ENCODE measurements at places on chromosomes 3 and 15.
A peak's percentile ranks its signal among the peaks of the same experiment; 100 is the strongest.

- H3K27me3 ChIP-seq, result peaks cover 70% of the 10 kb centered on the region
- peak overlapping the region; percentile 32 for H3K27ac ChIP-seq
- H3K4me3 ChIP-seq, result peak overlapping the region; percentile 88
- H3K4me1 ChIP-seq, result peaks cover 41% of the 10 kb centered on the region
- DNase-seq, result peak; percentile 22
Measured at GRCh38 chr3:194137008-194137505, 1.1 kb downstream of the HES1 start.

GRCh38 chr15:31332681-31333071, 6.0 kb downstream of the KLF13 start:
- peak overlapping the region; percentile 64 for H3K27ac ChIP-seq
- H3K4me3 ChIP-seq, result peak overlapping the region; percentile 99
- DNase-seq, result no peak

GRCh38 chr3:63309768-63310167, 31.7 kb downstream of the SYNPR start:
- no peaks in the 10 kb centered on the region for H3K4me1 ChIP-seq
- H3K36me3 ChIP-seq, result no peaks in the 10 kb centered on the region
- DNase-seq, result no peak
- no peak overlapping the region for H3K27ac ChIP-seq
- H3K27me3 ChIP-seq, result no peaks in the 10 kb centered on the region
- no peak overlapping the region for H3K4me3 ChIP-seq

- H3K27me3 ChIP-seq, result no peaks in the 10 kb centered on the region
- H3K4me1 ChIP-seq, result no peaks in the 10 kb centered on the region
- no peak for DNase-seq
- H3K27ac ChIP-seq, result no peak overlapping the region
Measured at GRCh38 chr3:8678751-8679150, 34.2 kb upstream of the SSUH2 start.

DNA sequence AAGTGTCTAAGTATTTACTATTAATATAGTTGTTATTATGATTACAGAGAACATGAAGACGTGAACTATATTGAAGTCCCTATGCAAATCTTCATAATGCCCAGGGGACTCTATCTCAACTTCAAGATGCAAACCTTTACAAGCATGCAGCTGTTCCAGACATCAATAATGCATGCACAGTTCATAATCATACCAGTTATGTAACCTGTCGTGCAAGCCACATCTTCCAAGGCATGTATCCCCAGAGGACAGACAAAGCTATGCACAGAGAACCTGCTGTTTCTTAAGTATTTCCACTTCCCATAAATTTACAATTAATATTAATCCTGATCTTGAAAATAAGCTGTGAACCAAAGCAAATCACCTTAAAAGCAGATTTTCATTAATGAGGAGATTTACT, 534.1 kb downstream of the TUSC7 start:
- H3K27me3 ChIP-seq, result no peaks in the 10 kb centered on the region
- no peaks in the 10 kb centered on the region for H3K36me3 ChIP-seq
- H3K4me3 ChIP-seq, result no peak overlapping the region
- H3K4me1 ChIP-seq, result no peaks in the 10 kb centered on the region

DNA sequence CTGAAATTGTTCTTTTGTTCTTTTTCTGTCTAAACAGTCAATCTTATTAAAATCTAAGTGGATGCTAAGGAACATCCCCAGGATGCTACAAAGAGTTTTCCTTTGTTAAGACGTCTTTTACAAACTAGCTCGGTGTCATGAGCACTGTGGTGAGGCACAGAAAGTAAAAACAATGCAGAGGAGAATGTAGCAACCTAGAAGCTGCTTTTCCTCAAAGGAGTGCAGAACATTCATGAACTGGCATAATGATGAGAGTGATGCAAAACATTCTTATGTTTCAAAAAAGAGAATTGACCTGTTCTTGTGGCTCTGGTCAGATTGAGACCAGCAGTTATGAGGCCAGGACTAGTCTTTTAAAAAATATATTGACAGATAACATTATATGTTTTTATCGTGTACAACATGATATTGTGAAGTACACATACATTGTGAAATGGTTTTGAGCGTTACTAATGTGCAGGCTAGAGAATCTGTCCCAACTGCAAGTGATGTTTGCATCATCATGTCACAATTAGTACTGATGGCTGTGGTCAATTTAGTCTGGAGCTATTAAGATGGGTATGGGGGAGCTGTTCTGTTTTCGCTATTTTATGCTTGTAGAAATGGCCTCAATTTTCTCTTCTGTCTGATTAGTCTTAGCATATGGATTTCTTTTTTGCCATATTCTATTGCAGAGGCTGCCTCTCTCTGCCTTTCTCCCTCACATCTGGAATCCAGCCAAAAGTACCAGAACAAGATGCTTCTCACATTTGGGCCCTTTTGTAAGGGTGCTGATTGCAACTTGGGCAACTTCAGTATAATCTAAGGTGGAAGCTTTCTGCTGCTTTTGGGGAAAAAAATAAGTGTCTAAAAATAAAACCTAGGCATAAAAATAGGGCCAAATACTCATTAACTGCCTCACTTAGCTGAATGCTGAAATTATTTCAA, 50.2 kb downstream of the HHLA2 start:
- H3K4me3 ChIP-seq, result no peak overlapping the region
- no peak for DNase-seq
- H3K27me3 ChIP-seq, result peaks cover 19% of the 10 kb centered on the region
- peaks cover 4% of the 10 kb centered on the region for H3K36me3 ChIP-seq

- H3K27ac ChIP-seq, result no peak overlapping the region
- no peak overlapping the region for H3K4me3 ChIP-seq
- DNase-seq, result no peak
- no peaks in the 10 kb centered on the region for H3K27me3 ChIP-seq
- H3K36me3 ChIP-seq, result no peaks in the 10 kb centered on the region
Measured at GRCh38 chr3:52068055-52068571, 11.7 kb upstream of the DUSP7 start.

- H3K4me1 ChIP-seq, result no peaks in the 10 kb centered on the region
- no peaks in the 10 kb centered on the region for H3K36me3 ChIP-seq
- H3K27me3 ChIP-seq, result no peaks in the 10 kb centered on the region
- H3K27ac ChIP-seq, result no peak overlapping the region
- H3K4me3 ChIP-seq, result no peak overlapping the region
Measured at GRCh38 chr3:94251566-94251965, 188.7 kb downstream of the NSUN3 start.

DNA sequence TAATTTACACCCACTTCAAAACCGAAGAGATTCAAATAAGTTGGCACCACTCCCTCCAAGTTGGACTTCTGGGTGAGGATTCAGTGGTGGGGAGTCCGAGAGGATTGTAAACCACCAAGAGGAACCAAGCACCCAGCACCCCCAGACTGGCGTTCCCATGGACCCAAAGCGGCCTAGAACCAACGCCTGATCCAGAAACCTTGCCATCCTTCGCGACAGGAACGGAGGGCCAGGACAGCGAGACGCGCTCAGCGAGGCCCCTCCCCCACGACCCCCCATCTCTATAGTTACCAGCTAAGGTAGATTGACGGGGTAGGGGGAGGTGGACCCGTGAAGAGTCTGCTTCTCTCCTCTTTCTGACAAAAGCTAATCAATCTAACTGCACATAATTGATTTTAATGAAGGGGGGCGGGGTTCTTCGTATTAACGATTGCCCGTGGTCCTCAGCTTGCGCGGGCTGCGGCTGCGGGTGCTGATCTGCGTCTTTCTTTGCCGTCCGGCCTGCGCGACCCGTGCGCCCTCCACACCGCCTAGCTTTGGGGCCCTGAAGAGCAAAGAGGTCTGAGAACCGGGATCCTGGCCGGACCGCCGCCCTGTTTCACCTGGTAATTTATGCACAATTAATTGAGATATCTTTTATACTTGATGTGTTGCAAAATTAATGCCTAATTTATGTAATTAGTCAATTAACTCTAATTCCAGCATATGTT, 10.9 kb upstream of the FOXB1 start:
- peaks cover 88% of the 10 kb centered on the region for H3K27me3 ChIP-seq
- no peak overlapping the region for H3K4me3 ChIP-seq
- no peaks in the 10 kb centered on the region for H3K36me3 ChIP-seq
- H3K27ac ChIP-seq, result no peak overlapping the region
- DNase-seq, result no peak

GRCh38 chr3:17182166-17182565, 297.4 kb downstream of the PLCL2 start:
- H3K27ac ChIP-seq, result no peak overlapping the region
- H3K27me3 ChIP-seq, result no peaks in the 10 kb centered on the region
- peaks cover 23% of the 10 kb centered on the region for H3K4me1 ChIP-seq
- DNase-seq, result no peak

DNA sequence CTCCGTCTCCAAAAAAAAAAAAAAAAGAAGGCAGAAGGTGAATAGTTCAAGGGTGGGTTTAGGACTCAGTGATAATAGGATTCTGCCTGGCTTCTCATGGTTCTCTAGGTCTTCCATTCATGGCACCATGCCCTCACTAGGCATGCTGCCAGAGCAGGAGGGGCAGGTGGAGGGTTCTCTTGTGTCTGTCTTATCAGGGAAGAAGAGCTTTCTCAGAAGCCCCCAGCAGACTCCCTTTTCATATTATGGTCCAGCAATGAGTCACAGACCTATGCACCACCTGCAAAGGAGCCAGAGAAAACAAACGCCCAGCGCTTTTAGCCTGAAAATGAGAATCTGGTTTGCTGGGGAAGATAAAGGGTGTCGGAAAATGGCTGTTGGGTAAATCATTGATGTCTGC, 3.0 kb downstream of the CCR2 start:
- DNase-seq, result no peak
- peaks cover 26% of the 10 kb centered on the region for H3K36me3 ChIP-seq
- H3K4me3 ChIP-seq, result peak overlapping the region; percentile 1
- peaks cover 53% of the 10 kb centered on the region for H3K4me1 ChIP-seq

GRCh38 chr3:139260041-139260486, 83.8 kb upstream of the MRPS22 start:
- H3K36me3 ChIP-seq, result no peaks in the 10 kb centered on the region
- peaks cover 14% of the 10 kb centered on the region for H3K27me3 ChIP-seq
- no peak overlapping the region for H3K27ac ChIP-seq
- no peak overlapping the region for H3K4me3 ChIP-seq
- DNase-seq, result no peak

DNA sequence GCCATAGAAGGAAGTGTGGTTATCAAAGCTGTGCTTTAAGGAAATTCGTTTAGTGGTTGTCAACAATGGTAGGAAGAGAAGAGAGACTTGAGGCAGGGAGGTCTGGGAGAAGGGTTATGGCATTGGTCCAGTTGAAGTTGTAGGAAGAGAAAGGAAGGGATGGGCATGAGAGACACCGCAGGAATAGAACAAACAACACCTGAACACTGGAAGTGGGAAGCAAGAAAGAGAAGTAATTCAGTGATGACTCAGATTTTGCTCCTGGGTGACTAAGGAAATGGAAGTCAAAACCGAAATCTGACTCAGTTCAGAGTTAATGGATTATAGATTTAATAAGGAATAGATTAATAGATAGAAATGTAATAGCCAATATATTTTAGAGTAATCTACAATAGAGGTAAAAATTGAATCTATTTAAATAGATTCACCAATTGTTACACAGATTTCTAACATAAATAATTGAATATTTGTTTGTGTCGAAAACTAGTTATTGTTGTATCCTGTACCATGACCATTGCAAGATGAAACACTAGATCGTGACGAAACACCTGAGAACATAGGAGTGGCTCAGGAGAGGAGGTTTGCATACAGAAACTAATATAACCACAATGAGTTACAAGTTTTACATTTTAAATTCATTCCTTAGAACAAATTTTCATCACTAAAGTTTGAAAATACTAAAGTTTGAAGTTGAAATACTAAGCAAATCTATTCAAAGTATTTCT, 36.0 kb downstream of the THBS1 start:
- peaks cover 24% of the 10 kb centered on the region for H3K27me3 ChIP-seq
- H3K36me3 ChIP-seq, result peaks cover 3% of the 10 kb centered on the region
- no peak overlapping the region for H3K27ac ChIP-seq
- peaks cover 6% of the 10 kb centered on the region for H3K4me1 ChIP-seq

GRCh38 chr3:50575372-50575771, 6.0 kb downstream of the HEMK1 start:
- peak overlapping the region; percentile 98 for H3K4me3 ChIP-seq
- H3K4me1 ChIP-seq, result peaks cover 72% of the 10 kb centered on the region
- peak overlapping the region; percentile 94 for H3K27ac ChIP-seq
- H3K36me3 ChIP-seq, result peaks cover 63% of the 10 kb centered on the region

- H3K4me1 ChIP-seq, result no peaks in the 10 kb centered on the region
- H3K27me3 ChIP-seq, result no peaks in the 10 kb centered on the region
- DNase-seq, result no peak
- no peak overlapping the region for H3K27ac ChIP-seq
- H3K4me3 ChIP-seq, result no peak overlapping the region
Measured at GRCh38 chr15:45780352-45780751, 145.5 kb downstream of the SQOR start.

- H3K27me3 ChIP-seq, result peaks cover 10% of the 10 kb centered on the region
- no peaks in the 10 kb centered on the region for H3K36me3 ChIP-seq
- no peak for DNase-seq
- H3K27ac ChIP-seq, result peak overlapping the region; percentile 42
- H3K4me1 ChIP-seq, result peaks cover 12% of the 10 kb centered on the region
Measured at GRCh38 chr3:141386611-141387111, 18.4 kb downstream of the ZBTB38 start.

- peaks cover 6% of the 10 kb centered on the region for H3K27me3 ChIP-seq
- no peaks in the 10 kb centered on the region for H3K36me3 ChIP-seq
- H3K4me3 ChIP-seq, result no peak overlapping the region
- H3K4me1 ChIP-seq, result peaks cover 13% of the 10 kb centered on the region
Measured at GRCh38 chr3:127669541-127670228, 3.1 kb upstream of the ABTB1 start.

- peaks cover 66% of the 10 kb centered on the region for H3K36me3 ChIP-seq
- H3K27ac ChIP-seq, result peak overlapping the region; percentile 69
- no peaks in the 10 kb centered on the region for H3K27me3 ChIP-seq
- H3K4me3 ChIP-seq, result no peak overlapping the region
Measured at GRCh38 chr3:46926039-46926438, 48.5 kb downstream of the PTH1R start.
